ENCODE measurements at places on chromosomes 4 and X.

DNA sequence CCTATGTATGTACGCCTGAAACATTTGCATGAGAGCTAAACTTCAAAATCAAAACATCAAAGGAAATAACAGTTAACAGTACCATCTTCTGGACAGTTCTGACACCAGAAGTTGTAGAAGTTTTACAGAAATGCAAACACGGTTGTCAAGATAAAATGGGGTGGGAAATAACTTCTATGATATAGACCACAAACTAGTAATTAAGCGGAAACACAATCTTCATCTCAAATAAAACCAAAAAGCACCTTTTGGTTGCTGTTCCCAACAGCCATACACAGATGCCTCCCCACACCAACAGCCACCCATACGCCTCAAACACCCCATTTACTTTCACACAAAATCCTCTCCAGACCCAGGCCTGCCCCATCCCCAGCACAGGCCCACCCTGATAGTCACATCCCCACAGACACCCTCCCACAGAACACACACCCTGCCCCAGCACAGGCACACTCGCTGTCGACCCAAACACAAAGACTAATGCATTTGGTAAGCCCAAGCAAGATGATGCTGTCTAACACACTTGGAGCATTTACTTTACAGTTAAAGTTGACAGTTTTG, 64.3 kb downstream of the TAPT1 start:
- DNase-seq: peak; percentile 21

GRCh38 chr4:21596521-21596920, 352.1 kb downstream of the KCNIP4 start:
- no peak for DNase-seq

DNA sequence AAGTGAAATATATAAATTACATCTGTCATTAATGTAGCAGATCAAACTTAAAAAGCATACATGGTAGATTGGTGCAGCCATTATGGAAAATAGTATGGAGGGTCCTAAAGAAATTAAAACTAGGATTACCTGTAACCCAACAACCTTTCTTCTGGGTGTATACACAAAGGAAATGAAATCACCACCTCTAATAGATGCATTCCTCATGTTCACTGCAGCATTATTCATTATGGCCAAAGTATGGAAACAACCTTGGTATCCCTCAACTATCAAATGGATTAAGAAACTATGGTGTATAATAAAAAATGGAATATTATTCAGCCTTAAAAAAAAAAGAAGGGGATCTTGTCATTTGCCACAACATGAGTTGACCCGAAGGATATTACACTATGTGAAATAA, 13.7 kb downstream of the WDFY3 start:
- no peak for DNase-seq

DNA sequence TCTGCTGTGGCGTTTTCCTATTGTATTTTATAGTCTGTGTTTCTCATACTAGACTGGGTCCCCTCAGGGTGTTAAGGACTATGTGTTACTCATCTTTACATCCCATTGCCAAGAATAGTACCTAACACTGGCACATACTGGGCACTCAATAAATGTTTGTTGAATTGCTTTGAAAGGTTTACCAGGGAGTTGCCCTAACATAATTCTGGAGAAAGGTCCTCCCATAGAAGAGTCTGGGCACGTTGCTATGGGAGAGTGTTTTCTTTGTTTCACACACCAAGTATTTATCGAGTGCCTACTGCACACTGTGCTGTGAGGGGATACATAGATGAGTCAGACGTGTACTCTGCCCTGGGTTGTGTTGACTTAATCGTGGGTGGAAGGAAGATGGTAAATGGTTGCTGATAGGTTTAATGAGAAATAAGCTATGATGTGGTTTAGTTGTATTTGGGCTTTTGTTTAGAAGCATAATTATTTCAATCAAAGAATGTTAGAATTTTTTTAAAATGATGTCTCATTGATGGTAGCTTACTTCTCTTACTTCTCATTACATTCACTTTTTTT, 42.9 kb downstream of the AFF1 start:
- DNase-seq: no peak

- DNase-seq: peak; percentile 42
Measured at GRCh38 chr4:126223784-126224407, 909.1 kb downstream of the FAT4 start.

DNA sequence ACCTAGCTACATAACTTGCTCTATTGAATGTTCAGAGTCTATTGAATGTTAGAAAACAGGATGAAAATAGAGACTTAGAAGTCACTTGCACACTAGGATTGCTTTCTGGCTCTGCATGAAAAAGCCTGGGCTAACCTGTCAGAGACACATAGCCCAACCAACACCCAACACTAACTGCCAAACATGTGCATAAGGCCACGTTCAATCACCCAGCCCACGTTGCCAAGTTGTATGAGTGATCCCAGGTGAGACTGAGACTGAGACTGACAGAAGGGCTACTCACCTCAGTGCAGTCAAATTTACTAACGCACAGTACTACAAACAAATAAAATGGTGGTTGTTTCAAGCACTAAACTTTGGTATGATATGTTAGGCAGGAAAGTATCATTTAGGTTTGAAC, 61.0 kb downstream of the LDB2 start:
- no peak for DNase-seq

DNA sequence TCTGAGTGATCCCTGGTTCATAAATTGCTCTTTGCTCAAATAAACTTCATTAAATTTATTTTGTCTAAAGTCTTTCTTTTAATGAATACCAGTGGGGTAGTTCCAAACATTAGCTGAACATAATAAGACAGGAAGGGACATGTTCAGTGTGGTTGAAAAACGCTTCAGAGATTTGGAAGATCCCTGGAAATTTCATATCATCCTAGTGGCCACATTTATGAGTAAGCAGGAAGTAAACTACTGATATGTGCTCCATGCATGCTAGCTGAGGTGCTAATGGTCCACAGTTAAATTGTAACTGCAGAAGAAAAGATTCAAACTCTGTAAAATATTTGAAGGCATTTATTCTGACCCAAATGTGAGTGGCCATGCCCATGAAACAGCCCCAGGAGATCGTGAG, 1328.7 kb downstream of the ADGRL3 start:
- DNase-seq: no peak

- DNase-seq: no peak
Measured at GRCh38 chr4:13918110-13918509, 290.6 kb upstream of the BOD1L1 start.

- peak; percentile 75 for DNase-seq
Measured at GRCh38 chr4:105520819-105521790, 31.3 kb upstream of the ARHGEF38 start.

- no peak for DNase-seq
Measured at GRCh38 chr4:87196927-87197326, 23.5 kb downstream of the KLHL8 start.

DNA sequence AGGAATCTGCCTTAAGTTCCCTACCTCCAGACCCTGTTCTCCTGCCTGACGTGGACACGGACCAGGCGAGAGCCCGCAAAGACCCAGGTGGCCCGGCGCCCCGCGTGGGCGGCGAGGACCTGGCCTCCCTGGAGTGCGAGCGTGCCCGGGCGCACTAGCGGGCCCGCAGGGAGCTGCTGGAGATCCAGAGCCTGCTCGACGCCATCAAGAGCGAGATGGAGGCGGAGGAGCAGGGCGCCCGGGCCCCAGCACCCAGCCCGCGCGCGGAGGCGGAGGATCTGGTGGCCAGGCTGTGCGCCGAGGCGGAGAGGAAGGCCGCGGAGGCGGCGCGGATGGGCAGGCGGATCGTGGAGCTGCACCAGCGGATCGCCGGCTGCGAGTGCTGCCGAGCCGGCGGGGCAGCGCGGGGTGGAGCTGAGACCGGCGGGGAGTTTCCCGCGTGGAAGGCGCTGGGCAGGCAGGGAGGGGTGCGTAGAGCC, 18.2 kb downstream of the MRFAP1 start:
- peak; percentile 39 for DNase-seq

DNA sequence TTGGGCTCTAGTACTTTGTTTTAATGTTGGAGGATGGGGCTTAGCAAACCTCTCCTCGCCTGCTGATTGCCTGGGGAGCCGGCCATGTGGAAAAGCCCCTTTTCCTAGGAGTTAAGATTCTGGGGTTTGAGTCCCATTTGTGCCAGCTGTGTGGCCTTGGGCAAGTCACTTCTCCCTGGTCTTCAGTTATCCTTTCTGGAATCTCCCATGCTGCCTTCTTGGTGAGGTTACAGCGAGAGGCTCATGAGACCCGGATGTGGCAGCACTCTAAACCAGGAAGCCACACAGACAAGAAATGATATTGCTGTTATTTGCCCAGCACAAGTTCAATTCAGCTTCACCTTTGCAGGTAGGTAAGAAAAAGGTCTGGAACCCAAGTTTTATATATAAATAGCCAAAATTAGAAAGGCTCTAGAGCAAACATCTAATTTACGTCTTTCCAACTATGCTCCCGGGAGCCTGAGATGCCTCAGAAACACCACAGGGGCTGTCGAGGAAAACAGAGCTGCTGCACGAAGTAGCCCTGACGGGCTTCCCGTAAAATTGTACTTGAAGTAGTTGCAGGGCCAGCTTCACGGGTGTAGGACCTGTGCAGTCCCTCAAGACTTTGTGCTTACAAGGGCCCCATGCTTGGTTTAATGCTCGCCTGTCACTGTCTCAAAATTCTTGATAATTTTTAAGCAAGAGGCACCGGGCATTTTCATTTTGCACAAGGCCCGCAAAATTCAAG, 8.3 kb upstream of the SASH3 start:
- DNase-seq: peak; percentile 22

DNA sequence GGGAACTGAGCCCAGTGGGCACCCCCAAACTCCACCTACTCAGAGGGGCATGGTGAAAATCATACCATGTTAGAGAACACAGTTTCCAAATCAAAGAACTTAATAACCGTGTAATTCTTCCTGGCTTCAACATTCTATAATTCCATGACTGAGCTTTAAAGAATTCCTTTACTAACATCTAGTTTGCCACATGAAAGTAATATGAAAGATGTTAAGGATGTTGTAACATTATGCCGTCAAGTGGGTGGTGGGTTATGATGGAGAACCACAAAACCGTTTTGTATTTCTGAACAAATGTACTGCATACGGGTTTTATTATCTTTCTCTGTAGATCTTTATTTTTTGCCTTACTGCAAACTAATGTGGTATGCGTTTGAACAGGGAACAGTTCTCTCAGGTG, 549.0 kb upstream of the MAGEB2 start:
- no peak for DNase-seq

GRCh38 chrX:17226736-17227135, 148.3 kb upstream of the NHS start:
- no peak for DNase-seq

DNA sequence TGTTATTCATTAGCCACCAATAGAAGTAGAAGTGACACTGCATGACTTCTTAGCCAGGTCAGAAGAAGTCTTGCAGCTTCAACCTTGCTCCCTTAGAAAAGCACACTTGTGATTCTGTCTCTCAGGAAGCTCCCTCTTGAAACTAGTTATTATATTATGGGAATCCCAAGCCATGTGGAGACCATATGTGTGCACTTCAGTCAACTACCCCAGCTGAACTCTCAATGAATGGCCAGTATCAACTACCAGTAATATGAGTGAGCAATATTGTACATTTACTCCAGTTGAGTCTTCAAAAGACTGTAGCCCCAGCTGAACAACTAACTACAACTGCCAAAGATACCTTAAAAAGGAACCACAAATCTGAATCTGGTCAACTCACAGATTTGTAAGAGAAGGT, 77.1 kb upstream of the GABRA3 start:
- no peak for DNase-seq

DNA sequence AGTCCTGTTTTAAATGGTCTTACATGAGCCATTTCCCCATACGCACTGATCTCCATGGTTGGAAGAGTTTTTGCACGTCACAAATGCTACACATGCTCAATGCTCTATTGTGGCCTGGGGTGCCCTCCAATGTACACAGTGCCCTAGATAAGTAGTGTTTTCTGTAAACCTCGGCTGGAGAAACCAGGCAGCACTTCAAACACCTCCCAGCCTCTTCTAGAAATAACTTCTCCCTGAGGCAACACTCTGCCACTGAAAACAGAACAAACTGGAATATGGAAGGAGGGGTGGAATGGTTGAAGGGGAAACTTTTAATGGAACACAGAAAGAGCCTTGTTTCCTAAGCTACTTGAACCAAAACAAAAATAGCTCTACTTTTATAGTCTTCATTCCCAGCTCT, 123.9 kb upstream of the CBR4 start:
- no peak for DNase-seq

- no peak for DNase-seq
Measured at GRCh38 chrX:41779030-41779564, 55.1 kb downstream of the GPR82 start.

- no peak for DNase-seq
Measured at GRCh38 chr4:139625482-139625881, 40.1 kb upstream of the MGST2 start.

- DNase-seq: peak; percentile 49
Measured at GRCh38 chr4:48752726-48753125, 27.4 kb downstream of the FRYL start.

- peak; percentile 31 for DNase-seq
Measured at GRCh38 chr4:26273616-26273980, 47.2 kb upstream of the RBPJ start.

GRCh38 chr4:166816890-166817289, 417.4 kb downstream of the SPOCK3 start:
- DNase-seq: no peak

DNA sequence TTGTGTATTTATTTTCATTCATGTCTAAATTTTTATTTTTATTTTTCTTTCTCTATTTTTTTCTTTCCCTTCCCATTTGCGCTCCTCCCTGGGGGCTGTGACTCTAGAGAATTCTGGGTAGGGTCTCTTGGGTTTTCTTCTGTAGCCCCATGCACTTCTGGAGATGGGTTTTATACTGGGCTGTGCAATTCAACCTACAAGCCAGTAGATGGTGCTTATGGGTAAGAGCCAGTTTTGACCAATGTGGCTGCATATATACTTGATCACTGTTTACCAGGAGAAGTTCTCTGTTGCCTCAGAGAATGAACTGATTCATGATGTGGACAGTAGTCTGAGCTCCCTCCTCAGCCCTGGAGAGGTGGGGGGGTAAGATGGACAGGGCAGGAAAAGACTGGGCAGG, 614.6 kb downstream of the PCDH19 start:
- no peak for DNase-seq

DNA sequence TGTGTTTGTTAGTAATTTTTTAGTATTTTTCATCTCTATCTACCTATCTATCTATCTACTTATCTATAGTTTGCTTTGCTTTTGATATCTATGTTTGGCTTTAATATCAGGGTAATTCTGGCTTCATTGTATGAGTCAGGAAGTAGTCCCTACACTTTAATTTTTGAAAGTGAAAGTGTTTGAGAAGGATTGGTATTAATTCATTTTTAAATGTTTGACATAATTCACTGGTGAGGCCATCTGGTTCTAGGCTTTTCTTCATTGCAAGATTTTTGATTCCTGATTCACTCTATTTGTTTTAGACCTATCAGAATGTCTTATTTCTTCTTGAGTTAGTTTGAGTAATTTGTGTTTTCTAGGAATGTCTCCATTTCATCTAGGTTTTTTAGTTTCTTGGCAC, 20.2 kb upstream of the TCP11X2 start:
- DNase-seq: no peak

DNA sequence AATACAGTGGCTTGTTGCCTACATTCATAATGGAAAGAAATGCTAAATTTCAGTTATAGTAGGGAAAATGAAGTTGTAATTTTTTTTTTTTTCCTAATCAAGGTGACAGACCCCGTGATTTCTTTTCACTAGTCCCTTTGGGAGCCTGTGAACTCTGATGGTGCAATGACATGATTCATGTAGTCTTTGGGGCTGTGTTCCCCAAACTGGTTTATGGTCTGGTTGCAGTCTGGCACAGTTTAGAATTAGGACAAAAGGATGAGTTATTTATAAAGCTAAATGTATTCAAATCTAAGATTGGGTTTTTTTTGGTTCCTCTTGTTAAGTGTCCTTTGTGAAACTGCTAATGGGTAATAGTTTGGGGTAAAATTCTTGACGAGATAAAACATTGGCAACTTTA, 66.0 kb downstream of the REPS2 start:
- no peak for DNase-seq

GRCh38 chr4:98728871-98729270, 70.5 kb upstream of the TSPAN5 start:
- no peak for DNase-seq

Measured in hematopoietic multipotent progenitor cell treated with erythropoietin and hydrocortisone succinate and interleukin-3 and kit ligand, for 6 days (in vitro differentiated cells).